ENCODE measurements at places on chromosomes 2 and 18.

DNA sequence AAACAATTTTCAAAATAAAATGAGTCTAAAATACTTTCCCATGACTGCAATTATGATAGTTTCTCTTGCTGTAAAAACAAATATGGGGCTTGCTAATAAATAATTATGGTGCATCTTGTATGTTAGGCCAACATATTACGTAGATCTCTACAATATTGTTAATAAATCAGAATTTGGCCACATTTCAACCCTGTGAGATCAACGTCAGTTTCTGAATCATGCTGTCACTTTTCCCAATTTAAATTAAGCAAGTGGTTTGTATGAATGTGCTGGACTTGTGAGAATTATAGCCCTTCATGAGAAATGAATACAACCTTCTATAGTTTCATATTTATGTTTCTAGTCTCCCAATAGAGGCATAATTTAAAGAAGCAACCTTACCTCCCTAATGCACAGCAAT, 808.9 kb downstream of the SUCLG1 start:
- no peak for DNase-seq

DNA sequence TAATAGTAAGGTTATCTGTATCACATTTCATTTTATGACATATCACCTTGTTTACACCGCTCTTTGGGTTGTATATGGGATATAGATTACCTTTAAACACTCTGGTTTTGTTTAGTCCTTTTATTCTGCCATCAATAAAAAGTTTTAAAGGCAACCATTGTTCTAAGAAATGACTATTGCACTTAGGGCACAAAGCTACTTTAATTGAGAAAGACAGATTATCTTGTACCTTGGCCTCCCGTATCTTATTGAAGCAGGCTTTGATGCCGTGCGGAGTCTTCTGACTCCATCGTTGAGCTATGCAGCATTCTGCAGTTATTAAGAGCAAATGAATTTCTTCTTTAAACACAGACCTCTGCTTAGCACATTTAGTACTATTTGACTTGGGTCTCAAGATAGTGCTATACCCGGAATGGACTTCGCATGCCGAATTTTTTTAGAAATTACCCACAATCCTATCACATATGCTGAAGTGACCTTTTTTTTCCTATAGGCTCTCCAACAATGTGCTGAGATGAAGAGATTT, 16.7 kb downstream of the PKDCC start:
- DNase-seq: no peak

DNA sequence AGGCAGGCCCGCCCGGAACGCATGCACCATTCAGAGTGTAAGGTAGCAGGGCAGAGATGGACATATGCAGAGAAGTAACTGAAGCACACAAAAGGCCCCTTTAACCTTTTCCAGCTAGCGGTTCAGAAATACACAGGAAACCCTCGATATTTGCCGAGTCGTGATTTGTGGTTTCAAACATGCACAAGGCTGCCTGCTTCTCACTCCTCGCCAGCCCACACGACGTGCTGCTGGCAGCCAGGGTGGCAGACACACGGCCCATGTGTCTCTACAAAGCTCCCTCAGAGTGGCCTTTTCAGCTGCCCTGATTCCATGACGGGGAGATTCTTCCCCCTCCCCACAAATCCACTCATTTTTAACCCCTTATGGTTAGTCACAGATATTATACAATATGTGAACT, 23.6 kb downstream of the ZBTB7C start:
- no peak for DNase-seq

DNA sequence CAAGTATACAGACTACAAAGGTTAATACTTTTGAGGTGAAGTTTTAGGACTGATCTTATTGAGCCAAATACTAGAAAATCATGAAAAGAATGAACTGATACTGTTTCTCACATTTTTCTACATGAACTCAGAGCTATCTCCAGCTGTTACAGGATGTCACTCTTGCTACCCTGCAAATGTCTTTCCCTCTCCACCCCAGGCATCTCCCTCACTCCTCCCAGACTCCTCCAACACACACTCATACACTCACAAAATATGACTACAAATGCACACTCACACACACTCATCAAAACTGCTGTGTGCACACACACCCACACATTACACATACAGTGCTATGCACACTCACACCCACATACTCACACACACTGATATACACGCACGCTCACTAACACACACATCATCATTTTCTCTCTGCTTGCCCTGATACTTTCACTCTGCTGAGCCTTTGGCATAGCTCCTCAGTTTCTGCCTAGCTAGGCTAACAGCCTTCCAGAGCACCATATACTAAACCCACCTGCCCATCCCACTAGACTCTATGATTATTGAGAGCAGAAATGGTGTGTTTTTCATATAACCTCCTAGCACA, 273.3 kb downstream of the CD226 start:
- no peak for DNase-seq

DNA sequence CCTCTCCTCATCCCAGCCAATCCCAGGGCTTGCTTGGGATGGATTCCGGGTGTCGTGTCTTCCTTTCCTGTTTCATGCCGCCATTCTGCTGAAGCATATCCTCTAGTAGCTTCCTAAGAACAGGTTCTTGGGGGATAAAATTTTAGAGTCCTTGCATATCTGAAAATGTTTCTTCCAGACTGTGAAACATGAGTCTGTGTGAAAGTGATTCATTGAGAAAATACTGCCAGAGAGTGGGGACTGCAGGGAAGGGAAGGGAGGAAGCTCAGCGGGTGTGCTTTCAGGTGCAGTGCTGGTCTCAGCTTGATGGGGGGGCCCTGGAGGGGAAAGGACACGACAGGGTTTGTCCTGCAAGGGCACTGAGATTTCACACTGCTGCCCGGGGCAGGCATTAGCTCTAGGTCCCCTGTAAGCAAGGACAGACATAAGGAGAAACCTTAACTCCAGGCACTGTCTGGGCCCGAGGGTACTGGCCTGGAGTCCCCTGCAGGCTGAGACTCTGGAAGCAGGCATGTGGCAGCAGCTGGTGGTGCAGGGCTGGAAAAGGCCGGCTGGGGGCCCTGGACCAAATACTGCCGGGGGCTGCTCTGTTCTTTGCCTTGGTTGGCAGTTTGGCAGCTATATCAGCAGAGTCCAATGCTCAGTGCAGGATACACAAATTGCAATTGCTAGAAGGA, 97.6 kb upstream of the HS6ST1 start:
- no peak for DNase-seq

- no peak for DNase-seq
Measured at GRCh38 chr2:235937936-235938335, 230.2 kb downstream of the GBX2 start.

DNA sequence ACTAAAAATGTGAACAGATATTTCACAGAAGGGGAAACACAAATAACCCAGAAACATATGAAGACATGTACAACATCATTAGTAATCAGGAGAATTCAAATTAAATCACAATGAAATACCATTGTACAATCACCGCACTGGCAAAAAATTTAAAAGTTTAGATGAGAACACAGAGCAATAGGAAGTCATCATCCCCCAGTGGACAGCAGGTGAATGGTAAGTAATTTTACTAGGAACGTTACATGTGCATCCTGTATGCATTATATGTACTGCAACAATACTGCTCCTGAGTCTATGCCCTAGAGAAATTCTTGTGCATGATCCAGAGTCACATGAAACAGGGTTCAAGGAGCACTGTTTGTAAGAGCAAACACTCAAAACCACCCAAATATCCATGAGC, 713.8 kb downstream of the NRXN1 start:
- no peak for DNase-seq

DNA sequence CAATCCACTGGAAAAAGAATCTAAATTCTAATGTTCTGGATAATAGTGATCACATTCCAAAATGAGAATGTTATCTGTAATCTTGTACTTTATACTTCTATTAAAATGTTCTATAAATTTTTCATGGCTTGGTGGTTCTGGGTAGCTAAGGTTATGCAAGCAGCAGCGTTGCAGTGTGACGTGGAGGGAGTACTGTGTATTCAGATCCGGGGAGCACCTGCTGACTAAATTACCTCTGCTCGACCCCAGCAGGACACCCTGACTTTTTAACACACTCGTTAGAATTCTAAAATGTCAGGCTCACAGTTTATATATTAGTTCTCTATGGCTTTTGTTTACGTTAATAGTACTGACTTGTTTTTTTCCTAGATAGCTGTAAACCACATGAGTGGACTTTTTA, 13.0 kb downstream of the ATIC start:
- DNase-seq: no peak

DNA sequence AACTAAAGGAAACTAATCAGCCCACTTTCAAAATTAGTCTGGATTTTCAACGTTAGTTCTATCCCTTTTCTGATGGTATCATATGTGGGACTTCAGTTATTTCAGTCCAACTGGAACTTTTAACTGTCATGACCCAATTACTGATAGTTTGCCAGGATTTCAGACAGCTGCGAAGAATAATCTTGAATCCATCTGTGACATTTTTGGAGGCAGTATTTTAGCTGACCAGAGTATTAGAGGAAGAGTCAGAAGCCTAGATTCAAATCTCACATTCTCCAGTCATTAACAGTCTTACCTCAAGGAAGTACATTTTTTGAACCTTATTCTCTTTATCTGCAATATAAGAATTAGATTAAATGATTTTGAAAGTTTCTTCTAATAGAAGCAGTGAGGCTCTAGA, 81.3 kb downstream of the PTRHD1 start:
- DNase-seq: no peak

- no peak for DNase-seq
Measured at GRCh38 chr2:13652531-13653313, 936.0 kb downstream of the TRIB2 start.

All from smooth muscle cell of the brain vasculature (primary cell).